Neuronal stem cell (in vitro differentiated cells): ENCODE measurements at places on chromosomes 2 and 18.

DNA sequence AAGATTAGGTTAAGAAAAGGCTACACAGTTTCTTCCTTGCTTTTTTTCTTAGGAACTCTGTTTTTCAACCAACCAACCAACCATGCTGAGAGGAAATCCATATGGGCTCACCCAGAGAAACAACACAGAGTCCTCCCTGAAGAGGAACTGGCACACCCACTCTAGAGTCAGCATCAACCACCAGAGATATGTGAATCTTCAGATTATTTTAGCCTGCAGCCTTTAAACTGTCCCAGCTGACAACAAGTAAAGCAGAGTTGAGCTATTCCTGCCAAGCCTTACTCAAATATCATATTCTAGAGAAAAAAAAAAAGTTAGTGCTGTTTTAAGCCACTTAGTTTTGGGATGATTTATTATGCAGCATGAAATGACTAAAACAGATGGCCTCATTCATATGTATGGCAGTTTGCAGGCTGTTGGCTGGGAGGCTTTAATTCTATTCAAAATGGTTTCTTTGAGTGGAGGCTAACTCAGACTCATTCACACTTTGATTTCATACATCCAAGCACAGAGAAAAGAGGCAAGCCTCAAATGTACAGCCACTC is 1637.7 kb upstream of the LRRTM1 start:
- no peak for DNase-seq

GRCh38 chr2:220999356-220999755 is 572.7 kb downstream of the EPHA4 start:
- DNase-seq = no peak

DNA sequence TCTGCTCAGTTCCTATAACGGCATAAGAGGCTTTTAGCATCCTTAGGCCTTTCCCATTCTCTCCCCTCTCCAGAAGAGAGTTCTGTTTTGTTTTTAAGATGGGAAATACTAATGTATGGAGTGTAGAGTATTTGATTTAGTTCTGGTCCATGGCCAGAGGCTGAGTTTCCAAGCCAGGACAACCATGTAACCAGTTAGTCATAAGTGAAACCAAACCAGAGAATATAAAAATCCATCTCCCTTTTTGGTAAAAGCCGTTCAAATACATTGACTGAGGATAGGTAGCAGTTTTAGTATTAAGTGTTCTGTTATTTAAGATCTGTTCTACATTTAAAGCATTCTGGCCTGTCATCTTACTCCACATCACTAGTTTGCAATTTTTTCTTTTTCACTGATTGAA is 3.1 kb downstream of the PSMD1 start:
- no peak for DNase-seq

DNA sequence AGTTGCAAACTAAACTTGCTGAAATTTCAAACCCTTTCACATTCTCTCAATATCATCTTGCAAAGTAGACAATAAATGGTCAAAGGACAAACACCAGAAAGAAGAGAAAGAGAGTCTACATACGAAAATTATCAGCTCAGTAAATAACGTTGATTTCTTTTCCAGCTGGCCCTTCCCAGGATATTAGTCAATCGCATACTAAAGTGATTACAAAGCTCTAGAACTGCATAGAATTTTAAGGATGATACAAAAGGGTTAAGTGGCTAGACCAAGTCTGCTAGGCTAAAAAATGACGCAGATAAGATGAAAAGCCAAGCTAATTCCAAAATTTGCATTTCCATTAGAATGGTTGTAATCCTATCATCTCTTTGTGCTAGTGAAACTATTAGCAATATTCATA is 405.7 kb downstream of the FBXO15 start:
- no peak for DNase-seq

DNA sequence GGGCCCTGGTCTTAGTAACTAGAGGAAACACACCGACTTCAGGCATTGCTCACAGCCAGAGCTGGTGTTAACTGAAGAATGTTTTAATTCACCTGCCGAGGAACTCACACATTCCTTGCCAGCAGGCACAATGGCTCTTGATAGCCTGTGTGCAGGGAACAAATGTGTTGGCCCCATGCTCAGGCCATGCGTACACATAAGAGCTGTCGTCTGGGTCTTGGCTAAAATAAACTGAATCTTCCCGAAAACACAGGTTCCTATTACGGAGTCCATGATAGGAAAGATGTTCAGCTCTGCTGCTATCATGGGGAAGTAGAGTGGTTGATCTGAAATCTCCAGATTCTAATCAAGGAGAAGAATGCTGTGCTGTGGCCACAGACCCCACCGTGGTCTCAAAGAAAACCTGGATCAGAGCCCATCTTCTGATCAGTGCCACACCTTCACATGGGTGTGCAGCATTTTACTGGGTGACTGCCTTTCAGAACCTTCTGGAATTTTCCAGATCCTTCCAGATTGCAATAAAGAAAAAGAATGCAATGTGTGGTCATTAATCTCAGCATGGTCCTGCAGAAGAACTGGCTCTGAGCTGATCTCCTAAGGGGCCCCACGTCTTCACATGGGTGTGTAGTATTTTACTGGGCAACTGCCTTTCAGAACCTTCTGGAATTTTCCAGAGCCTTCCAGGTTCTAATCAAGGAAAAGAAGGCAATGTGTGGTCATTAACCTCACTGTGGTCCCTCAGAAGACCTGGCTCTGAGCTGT is 17.2 kb downstream of the MBP start:
- DNase-seq = no peak

GRCh38 chr2:238963161-238963970 is 115.5 kb downstream of the TWIST2 start:
- DNase-seq = no peak

GRCh38 chr2:217746808-217747207 is 256.0 kb downstream of the TNS1 start:
- DNase-seq = no peak

- DNase-seq = no peak
Observed at GRCh38 chr2:187964746-187965145, 326.9 kb upstream of the GULP1 start.

- DNase-seq = no peak
Observed at GRCh38 chr2:28461056-28461455, 34.8 kb upstream of the PLB1 start.

GRCh38 chr2:9800975-9801726 is 42.1 kb upstream of the TAF1B start:
- DNase-seq = no peak

GRCh38 chr2:127485051-127485693 is 41.1 kb downstream of the IWS1 start:
- no peak for DNase-seq

GRCh38 chr2:195604706-195605105 is 52.3 kb upstream of the SLC39A10 start:
- DNase-seq = no peak

DNA sequence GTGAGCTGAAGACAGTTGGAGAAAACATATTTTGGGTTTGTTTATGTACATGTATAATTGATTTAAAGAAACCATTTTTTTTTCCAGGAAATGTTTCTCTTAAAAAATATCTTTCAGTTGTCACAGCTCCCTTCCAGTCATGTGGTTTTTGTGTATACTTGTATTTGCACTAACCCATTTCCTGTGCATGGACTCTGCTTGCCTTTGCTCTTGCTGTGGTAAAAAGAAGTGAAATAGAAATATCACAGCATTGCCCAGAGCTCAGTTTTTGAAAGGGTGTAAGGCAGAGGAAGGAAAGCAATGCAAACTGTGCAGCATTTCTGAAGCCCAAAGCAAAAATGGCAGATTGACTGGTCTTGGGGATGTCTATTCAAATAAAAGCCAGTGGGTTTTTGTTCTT is 10.4 kb upstream of the DOCK10 start:
- no peak for DNase-seq

- no peak for DNase-seq
Observed at GRCh38 chr18:59145055-59145454, 5.4 kb downstream of the SEC11C start.

GRCh38 chr2:166614029-166614428 is 120.0 kb upstream of the SCN7A start:
- DNase-seq = no peak

DNA sequence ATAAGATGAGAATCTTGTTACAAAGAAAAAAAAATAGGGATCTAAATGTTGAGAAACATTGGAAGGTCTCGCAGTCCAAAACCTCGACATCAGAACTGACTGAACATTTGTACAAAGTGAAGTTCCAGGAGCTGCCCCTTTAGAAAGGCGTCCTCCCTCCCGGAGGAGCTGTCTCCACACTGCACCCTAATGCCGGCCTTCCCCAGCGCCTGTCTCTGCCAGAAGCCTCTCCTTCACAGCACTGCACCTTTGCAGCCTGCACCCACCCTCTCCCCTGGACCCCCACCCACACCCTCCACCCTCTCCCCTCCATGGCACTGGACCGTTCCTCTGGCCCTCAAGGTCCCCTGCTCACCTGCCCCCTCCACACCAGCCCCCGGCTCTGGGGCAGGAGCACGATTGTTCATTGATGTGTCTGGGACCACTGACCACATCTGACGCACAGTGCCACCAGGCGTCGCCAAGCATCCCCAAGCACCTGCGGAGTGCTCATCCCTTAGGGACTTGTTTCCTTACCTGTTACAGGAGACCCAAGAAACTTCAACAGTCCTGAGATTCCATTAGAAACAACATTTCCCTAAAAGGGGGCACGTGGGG is 90.3 kb upstream of the SNTG2 start:
- no peak for DNase-seq

GRCh38 chr2:127953128-127953718 is 67.5 kb upstream of the AMMECR1L start:
- DNase-seq = no peak

GRCh38 chr18:61589724-61590065 is 256.5 kb downstream of the CDH20 start:
- no peak for DNase-seq

GRCh38 chr18:8835521-8835953 is 130.2 kb downstream of the MTCL1 start:
- no peak for DNase-seq

GRCh38 chr2:239278361-239278760 is 122.5 kb downstream of the HDAC4 start:
- DNase-seq = no peak

DNA sequence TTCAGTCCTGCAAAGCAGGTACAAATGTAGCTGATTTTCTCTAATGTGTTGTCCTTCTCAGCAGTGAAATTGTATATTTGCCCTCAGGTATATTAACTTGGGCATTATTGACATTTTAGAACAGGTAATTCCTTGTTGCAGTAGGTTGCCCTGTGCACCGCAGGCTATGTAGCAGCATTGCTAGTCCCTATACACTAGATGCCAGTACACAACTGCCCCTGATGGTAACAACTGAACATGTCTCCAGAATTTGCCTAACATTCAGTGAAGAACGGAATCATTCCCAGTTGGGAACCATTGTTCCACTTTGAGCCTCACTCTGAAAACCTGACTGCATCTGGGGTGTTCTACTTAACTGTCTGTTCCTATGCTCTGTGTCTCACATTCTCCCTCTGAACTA is 23.1 kb upstream of the TFPI start:
- DNase-seq = no peak

GRCh38 chr18:47809420-47809819 is 121.0 kb downstream of the SMAD2 start:
- DNase-seq = no peak

- no peak for DNase-seq
Observed at GRCh38 chr2:219245899-219246230, 586 bp downstream of the STK16 start.

DNA sequence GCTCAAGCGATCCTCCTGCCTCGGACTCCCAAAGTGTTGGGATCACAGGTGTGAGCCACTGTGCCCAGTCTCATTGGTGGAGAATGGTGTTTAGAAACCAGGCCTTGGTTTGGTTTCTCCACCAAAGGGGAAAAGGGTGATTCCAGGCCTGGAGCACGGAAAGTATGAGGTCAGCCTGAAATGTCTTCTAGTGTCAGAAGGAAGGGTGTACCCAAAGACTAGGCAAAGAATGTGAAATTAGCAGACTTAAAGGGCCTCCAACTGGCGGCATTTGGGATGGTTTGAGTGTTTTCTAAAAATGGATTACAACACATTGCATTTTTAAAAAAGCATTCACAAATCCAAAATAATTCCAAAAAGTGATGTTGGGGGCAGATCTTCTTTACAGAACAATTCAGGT is 139.6 kb downstream of the SH3BP4 start:
- no peak for DNase-seq

GRCh38 chr18:32902568-32903330 is 129.9 kb upstream of the KLHL14 start:
- DNase-seq = no peak

DNA sequence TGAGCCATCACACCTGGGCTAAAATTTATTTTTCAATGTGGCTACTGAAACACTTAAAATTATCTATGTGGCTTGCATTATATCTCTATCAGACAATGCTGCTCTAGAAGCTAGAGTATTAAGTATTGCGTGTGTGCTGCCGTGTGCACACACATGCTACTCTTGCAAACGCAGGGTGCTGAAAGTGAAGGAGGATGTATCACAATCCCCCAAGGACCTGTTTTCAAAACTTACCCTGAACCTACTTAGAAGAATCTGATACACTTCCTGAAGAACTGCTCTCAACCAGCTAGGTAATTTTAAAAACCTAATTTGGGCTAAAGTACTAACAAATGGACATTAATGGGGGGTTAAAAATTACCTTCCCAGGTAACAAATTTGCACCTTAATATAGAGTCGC is 66.5 kb downstream of the EPHA4 start:
- DNase-seq = no peak

DNA sequence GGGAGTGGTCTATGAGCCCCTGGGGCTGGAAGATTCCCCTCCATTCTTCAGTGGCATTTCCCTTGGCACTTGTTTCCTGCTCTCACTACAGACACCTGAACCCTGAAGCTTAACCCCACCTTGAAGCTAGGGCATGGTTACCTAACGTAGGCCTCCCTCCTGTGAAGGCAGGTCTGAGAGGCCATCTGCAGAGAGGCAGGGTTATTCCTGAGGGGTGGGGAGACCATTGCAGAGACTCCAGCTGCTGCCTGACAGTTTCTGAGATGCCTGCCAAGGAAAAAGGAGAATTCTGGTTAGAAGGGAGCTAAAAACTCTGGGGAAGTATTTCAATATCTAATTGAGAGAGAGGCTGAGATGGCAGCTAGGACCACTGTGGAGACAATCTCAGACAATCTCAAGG is 119.3 kb upstream of the NDUFV2 start:
- DNase-seq = no peak

GRCh38 chr2:29580223-29580622 is 341.2 kb downstream of the ALK start:
- DNase-seq = no peak

GRCh38 chr2:78646533-78647364 is 378.8 kb upstream of the REG3G start:
- DNase-seq = no peak
